ENCODE measurements at places on chromosomes 6 and 20.
A peak's percentile ranks its signal among the peaks of the same experiment; 100 is the strongest.

DNA sequence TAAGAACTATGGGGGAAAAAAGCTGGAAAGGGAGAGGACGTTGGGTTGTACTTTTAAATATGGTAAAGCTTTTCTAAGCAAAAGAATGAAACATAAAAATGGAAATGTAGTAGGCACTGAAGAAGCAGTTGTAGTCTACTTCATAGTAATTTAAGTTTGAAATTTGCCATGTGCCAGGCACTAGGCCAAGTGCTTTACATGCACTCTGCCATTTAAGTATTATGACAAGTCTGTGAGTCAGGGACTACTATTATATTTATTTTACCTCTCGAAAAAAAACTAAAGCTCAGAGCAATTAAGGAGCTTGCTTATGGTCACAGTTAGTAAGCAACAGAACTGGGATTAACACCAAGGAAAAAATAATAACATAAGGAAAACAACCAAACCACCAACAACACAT lies 257.8 kb downstream of the GMDS start:
- no peak for DNase-seq

DNA sequence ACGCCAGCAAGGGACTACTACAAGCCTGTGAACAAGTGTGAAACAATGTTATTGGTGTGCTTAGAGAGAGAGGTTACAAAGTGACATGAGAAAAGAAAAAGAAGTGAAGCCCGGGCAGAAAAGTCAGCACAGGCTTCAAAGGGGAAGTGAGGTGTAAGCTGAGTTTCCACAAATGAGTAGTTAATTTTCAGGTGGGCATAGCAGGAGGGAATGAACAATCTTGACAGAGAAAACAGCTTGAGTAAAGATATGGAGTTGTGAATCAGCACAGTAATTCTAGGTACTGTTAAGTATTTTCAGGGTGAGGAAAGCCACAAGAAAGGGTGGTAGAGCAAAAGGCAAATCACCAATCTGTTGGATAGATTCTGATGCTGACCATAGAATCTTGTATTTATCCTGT lies 4.3 kb downstream of the KCNQ5 start:
- no peak for DNase-seq

DNA sequence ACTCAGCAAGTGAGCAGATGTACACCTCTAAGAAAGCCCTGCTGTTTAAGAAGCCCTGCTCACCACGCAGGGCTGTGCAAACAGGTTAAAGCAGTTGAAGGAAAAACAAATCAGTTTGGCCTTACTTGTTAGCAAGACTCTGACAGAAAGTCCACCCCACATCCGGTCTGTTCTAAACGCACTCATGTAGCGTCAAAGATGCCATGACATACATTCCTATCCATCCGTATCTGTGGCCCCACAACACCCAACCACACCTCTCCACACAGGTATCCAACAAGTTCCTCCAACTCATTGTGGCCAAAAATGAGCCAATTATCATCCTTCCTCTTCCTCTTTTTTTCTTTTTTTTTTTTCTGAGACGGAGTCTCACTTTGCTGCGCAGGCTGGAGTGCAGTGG lies 22.8 kb upstream of the RAB22A start:
- DNase-seq: no peak

- no peak for DNase-seq
These were observed 10.6 kb downstream of the FKBP5 start for GRCh38 chr6:35678021-35678654.

- no peak for DNase-seq
These were observed 17.0 kb downstream of the CMTR1 start for GRCh38 chr6:37449984-37450383.

GRCh38 chr6:158711264-158711663 lies 61.4 kb downstream of the SYTL3 start:
- DNase-seq: no peak

DNA sequence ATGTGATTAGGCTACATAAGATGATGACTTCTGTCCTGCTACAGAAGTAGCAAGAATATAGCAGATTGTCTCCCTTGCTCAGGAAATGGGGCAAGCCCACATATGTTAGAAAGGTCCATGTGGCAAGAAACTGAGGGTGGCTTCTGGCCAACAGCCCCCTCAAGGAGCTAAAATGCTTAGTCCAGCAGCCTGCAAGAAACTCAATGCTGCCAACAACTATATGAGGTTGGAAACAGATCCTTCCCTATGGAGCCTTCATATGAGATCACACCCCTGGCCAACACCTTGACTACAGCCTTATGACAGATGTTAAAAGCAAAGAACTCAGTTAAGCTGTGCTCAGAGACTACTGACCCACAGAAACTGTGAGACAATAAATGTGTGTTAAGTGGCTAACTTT lies 22.1 kb downstream of the PTPRT start:
- DNase-seq: no peak

DNA sequence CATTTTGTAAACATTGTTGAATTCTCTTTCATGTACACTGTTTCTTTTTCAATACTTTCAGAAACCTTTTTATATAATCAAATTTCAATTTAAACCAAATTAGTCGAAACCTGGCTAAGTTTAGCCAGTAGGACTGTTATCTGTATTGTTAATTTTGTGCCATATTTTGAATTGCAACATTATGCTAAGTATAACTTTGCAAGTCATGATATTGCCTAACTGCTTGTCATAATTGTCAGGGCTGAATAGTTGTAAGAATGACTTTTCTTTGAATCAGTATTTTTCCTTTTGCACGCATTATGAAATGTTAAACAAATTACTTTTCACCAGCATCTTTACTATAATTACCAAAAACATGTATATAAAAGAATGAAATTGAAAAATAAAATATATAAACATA lies 82.7 kb downstream of the SAMD3 start:
- no peak for DNase-seq

GRCh38 chr6:128641703-128642102 lies 121.3 kb upstream of the PTPRK start:
- DNase-seq: no peak

DNA sequence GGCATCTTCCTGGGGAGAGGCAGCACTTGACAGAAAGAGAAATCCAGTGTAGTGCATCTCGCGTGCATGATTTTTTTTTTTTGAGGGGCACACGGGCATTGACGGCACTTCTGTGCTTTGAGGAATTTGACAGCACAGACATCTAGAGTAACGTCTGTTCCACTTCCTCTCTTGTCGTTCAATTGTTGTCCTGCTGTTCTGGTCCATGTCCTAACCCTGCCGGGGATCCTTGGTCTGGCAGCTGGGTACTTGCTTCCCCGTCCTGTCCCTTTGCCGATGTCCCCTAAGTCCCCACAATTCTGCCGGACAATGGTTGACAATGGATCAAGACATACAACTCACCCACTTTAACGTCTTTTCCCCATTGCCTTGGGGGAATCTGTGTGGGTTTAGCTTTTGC lies 46.0 kb upstream of the NAA20 start:
- DNase-seq: no peak

DNA sequence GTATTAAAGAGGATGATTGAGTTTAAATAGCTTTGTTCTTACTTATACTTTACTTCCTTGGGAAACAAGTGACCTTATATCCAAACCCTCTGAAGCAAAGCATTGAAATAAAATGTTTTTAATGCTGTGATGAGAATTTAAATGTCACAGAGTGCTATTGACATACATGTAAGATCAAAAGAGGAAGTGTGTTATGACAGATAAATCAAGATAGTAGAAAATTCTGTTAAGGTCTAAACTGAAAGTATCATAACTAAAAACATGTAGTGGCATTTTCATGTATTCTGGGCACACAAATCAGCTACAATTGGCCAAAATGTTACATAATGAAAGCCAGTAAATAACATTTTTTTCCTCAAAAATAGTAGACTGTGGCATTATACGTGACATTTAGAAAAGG lies 318.0 kb downstream of the GRIK2 start:
- no peak for DNase-seq

GRCh38 chr20:17646961-17647301 lies 35.1 kb downstream of the RRBP1 start:
- no peak for DNase-seq

DNA sequence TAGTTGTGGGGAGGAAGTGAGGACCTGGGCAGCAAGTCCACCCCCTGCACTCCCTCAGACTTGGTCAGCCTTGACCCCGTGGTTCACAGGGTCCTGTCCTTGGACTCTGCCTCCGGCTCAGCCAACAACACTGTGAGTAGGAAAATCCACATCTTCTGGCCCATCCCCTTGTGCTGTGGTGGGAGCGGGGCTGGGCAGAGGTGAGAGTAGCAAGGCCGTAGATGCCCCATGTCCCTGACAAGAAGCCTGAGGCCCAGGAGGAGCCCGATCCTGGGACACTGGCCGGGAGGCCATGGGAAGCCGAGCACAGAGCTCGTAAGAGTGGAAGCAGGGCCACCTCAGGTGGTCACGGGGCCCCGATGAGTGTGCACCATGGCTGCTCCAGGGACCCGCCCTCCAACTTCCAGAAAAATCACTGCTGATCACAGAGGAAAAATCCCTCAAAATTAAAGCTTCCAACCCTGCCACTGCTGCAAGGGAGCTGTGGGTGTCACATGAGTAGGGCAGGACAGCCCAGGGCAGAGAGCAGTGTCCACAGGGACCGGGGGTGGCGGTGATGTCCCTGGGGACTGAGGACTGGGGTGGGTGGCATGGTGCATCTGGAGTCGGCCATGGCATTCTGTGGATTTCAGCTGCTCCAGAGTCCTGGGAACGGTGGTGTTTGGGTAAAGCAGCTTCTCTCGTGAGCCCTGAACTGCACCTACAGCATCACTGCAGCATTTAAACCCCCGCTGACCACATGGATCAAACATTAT lies 189.4 kb downstream of the DLL1 start:
- DNase-seq: no peak

GRCh38 chr6:75788894-75789293 lies 39.9 kb downstream of the MYO6 start:
- no peak for DNase-seq

DNA sequence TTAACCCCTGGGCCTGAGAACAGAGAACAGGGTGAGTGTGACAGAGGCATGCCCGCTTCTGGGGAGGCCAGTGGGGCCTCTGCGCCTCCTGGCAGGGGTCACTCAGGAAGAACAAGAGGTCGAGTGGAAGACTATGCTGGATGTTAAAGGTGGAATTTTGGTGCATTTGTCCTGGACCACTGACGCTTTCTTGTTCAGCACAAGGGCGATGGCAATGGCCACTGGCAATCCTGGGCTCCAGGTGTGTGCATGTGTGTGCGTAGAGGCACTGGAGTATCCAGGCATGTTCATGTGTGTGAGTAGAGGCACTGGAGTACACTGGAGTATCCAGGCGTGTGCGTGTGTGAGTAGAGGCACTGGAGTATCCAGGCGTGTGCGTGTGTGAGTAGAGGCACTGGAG lies 23.5 kb upstream of the NPBWR2 start:
- no peak for DNase-seq

- DNase-seq: peak; percentile 76
These were observed 9.1 kb downstream of the VTA1 start for GRCh38 chr6:142155895-142156757.

- no peak for DNase-seq
These were observed 6.1 kb downstream of the GSTA5 start for GRCh38 chr6:52834481-52834880.

- no peak for DNase-seq
These were observed 50.5 kb upstream of the LTV1 start for GRCh38 chr6:143792402-143793279.

DNA sequence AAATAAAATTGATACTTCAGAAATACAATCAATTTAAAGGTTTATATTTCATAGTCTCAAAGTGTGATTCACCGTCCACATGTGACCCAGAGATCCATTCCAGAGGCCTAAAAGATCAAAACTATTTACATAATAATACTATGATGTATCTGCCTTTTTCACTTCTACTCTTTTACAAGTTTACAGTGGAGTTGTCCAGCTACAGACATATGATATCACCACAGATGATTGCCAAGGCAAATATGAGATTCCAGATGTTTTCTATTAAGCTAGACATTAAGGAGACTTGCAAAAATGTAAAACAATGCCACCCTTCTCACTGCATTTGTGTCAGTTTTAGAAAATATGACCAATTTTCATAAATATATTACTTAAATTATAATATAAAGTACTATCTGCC lies 443.7 kb downstream of the GJA1 start:
- DNase-seq: no peak

DNA sequence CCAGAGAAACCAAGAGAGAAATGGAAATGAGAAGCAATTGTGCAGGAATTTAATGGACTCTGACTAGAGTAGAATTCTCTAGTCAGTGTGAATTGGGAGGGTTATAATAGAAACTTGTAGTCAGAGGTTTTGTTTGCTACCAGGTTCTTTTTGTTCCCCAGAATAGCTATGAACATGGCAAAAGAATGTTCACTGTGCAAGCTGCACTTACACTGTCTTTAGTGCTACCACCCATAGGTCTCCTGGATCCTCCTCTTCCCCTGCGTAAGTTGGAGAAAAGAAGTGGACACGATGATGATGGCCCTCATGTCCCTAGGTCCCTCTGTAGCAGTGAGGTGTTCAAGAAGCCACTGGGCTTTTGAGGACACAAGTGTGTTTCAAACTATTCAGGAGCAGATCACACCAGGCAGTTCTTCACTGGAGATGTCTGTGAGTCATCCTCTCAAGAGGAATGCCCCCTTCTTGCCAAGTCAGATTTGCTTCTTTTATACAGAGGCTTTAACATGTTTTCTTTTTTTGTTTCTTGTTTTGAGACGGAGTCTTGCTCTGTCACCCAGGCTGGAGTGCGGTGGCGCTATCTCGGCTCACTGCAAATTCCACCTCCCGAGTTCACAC lies 47.6 kb upstream of the SMIM8 start:
- DNase-seq: no peak

DNA sequence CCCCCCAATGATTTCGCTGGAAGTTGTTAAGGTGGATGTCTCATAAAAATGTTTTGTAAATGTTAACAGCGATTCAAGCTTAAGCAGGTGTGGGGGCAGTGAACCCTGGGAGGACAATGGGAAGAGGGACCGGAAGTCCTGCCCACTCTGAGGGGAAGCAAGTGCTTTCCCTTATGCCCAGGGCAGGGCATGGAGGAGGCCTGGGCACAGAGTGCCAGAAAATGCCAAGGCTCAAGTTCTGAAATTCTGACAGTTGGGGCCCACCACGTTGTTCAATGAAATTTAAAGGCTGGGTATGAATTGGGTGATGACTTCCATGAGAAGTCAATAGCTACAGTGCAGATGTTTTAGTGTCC lies 132.7 kb upstream of the SALL4 start:
- DNase-seq: no peak

DNA sequence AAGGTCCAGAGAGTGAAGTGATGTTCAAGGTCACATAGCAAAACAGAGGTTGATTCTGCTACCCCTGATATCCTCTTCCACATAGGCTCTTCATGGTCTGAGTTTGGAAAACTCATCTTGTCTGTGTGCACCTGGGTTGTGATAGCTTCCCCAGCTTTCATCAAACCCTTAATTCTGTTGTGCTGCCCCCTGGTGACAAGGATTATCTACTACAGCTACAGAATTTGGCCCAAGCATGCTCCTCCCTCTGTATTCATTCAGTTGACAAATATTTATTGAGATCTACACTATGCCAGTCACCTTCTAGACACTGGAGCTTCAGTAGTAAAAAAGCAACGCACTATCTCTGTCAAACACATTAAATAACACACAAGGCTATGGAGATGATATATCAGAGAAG lies 50.4 kb downstream of the SMPDL3A start:
- DNase-seq: peak; percentile 79
